ENCODE measurements at places on chromosomes 1 and 21.

GRCh38 chr21:16590186-16590585 lies 860.4 kb downstream of the USP25 start:
- DNase-seq = no peak

- DNase-seq = no peak
Observed at GRCh38 chr1:229689273-229689672, 63.2 kb downstream of the URB2 start.

- DNase-seq = no peak
Observed at GRCh38 chr1:1345384-1345783, 3.8 kb downstream of the DVL1 start.

DNA sequence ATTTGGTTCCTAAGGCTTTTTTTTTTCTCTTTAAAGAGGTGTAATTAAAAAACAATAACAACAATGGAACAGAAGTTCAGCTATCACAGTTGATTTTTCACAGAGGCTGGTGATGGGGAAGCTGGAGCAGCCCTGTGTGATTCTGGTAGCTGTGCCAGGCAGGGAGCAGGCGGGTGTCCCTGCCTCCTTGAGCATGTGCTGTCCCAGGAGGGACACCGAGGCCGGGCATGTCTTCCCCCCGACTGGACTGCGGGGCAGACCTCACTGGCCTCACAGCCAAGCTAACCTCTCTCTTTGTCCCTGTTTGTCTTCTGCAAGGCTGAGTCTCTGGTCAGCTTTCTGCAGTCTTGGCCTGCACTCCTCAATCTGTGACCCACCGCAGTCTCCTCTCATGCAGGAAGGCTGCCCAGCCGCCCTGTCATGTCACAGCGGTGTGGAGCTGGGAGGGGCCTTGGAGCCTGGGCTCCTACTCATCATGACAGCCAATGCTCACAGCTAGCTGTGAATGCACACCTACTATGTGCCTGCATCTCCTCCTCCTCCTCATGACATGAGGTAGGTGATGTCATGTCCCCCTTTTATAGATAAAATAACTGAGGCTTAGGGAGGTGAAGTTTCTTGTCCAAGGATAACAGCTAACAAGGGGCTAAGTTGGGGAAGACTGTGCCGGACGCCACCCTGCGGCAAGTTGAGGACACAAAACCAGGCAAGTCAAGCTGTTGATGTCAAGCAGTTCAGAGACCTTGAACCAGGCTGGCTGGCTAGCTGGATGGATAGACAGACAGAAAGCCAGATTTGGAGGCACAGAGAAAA lies 10.3 kb upstream of the ACTL8 start:
- no peak for DNase-seq

GRCh38 chr1:167922023-167922422 lies 8.1 kb upstream of the ADCY10 start:
- no peak for DNase-seq

All from stimulated activated CD4-positive, alpha-beta T cell treated with anti-CD3 and anti-CD28 coated beads, TNF-alpha, amount 100 ng/mL, for 48 hours (primary cell).